ENCODE measurements at places on chromosomes 3 and 15. TPM values are rescaled to one million over a fixed set of nuclear protein-coding genes. Genes with fewer than 3 reads are reported as not detected.

Gene SCG3
- not detected for total RNA-seq

Gene FSIP1
- total RNA-seq = not detected

Gene INSYN1
- total RNA-seq = 5.0 TPM

Gene CEP19
- total RNA-seq = 1.3 TPM

Gene RHO
- total RNA-seq = not detected

Gene CCDC9B
- total RNA-seq = 10.6 TPM

Gene GOLGA8S
- total RNA-seq = 0.26 TPM

Gene CAND2
- total RNA-seq = 1.7 TPM

DNA sequence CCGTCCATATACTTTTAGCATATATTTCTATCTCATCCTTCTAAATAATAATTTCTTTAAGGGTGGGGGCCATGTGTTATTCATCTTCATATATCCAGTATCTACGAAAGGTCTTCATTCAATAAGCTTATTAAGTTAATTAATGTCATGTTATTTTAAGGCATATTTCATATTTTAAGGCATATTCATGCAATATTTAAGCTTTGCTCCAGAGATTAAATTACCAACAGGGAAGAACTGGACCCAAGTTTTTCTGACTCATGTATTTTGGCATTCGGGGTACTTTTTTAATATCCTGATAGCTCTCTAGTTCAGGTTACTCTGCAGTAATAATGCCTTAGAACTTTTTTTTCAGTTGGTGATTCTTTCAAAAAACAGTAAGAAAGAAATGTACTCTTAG, 27.4 kb downstream of the PHC3 start:
- DNase-seq = no peak

GRCh38 chr15:101053261-101053660, 134.1 kb downstream of the LRRK1 start:
- DNase-seq = peak; percentile 88

DNA sequence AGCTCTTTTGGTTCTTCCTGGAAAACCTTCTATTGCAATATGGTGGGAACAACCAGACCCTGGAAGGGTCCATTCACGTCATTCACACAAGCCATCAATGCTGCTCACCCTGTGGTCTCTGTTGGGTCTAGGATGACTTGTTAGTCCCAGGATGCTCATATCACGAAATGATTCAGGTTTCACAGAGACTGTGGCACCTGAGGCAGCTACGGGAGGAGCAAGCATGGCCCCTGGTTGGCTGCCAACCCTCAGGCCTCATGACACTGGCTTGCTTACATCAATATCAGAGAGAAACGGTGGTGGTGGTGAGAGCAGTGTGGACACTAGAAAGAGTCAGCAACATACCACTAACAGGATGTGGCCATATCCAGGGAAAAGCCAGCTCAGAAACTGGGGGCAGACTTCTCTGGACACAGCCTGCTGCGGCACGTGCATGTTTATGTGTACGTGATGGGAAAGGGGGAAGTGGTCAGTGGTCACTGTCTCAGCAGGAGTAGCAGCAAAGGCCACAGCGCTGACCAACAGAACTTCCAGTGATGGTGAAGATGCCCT, 208.9 kb upstream of the ST8SIA2 start:
- DNase-seq = no peak

GRCh38 chr3:192275741-192276355, 451.5 kb downstream of the FGF12 start:
- DNase-seq = no peak

DNA sequence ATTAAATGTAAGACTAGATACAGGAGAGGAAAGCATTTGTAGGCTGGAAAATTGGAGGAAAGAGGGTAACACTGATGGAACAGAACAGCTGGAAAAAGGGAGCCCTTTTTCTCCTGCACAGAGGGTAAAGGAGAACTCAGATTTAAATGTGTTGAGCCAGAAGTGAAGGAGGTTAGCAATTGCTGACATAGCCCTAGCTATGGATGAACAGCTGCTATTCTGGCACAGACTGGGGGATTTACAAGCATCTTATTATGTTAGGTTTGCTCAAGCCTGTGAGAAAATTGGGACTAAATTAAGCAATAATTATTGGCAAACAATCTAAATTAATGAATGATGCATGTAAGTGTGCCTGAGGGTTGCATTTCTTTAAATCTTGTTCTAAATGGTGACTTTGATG, 40.6 kb upstream of the PRR20G start:
- no peak for DNase-seq

DNA sequence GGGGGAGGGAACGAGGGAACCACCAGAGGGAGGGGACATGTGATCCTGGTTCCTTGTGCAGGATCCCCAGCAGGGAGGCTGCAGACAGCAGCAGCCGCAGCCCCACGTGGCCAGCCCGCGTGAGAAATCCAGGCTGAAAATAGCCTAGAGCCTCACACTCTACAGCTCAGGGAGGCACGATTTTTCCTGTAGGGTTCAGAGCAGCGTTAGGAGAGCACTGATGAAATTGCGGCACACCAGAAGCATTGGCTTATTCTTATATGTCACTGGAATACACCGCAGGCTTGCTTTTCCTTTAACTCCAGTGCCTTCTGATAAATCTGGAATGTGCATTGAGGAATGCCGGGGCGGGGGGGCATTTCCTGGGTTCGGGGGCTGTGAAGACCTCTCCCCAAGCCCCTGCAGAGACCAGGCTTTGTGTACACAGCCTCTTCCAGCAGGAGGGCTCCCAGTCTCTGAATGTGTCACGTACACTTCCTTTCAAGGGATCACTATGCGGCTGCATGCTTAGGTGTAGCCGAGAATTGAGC, 193.0 kb downstream of the ATP10A start:
- no peak for DNase-seq

- DNase-seq = no peak
Measured at GRCh38 chr15:63458026-63458425, 46.4 kb upstream of the USP3 start.

GRCh38 chr3:128577711-128578110, 72.9 kb downstream of the RPN1 start:
- DNase-seq = no peak

GRCh38 chr3:95350049-95350448, 1287.2 kb downstream of the NSUN3 start:
- DNase-seq = no peak

DNA sequence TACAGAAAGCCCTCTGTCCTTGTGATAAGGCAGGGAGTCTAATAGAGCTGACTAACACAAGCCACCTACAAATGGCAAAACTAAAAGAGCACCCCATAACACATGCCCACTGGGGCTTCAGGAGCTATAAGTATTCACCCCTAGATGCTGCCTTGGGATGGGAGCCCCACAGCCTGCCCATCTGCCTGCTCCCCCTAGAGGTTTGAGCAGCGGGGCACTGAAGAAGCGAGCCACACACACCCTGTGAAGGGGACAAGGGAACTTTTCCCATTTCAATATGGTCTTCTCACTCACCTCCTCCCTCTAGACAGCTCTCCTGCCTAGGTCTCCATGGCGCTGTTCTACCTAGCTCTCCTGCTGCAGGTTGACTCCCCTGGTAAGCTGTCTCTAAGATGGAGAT, 261.0 kb downstream of the SHQ1 start:
- no peak for DNase-seq

DNA sequence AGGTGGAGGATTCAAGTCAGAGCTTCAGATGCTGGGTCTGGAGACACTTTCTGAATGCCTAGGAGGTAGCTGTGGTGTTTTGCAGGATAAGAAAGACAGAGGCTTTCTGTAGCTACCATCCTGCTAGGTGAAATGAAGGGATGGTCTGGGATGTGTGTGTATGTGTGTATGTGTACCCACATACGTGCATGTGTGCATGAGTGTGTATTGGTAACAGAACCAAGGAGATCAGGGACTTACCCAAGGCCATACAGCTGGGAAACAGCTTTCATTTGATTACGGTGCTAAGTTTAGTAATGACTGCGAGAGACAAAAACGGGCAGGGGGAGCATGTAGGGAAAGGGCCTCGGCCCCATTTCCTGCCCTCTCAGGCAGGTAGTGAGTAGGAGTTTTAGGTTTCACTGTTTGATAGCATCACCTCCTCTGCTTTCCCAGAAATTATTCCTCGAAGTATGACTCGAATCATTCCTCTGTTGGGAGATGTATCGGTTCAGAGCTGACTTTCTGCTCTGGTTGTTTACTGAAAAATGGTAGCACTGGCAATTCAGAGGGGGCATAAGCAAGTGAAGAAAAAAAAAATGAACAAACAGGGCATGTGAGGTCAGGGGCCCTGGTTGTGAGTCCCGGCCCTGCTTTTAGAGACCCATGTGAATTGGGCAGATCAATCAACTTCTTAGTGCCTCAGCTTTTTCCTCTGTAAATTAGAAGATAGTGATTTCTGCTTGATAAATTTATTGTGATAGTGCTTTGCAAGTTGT, 130.7 kb downstream of the LPP start:
- DNase-seq = no peak

GRCh38 chr15:87099916-87100315, 1020.2 kb downstream of the AGBL1 start:
- no peak for DNase-seq

- DNase-seq = no peak
Measured at GRCh38 chr3:150527464-150528255, 18.6 kb downstream of the SERP1 start.

- no peak for DNase-seq
Measured at GRCh38 chr3:153414982-153415381, 253.0 kb downstream of the RAP2B start.

- no peak for DNase-seq
Measured at GRCh38 chr3:131077904-131078303, 51.2 kb downstream of the NEK11 start.

GRCh38 chr3:46375814-46376213, 5.1 kb downstream of the CCR5 start:
- DNase-seq = no peak

- DNase-seq = no peak
Measured at GRCh38 chr3:148077965-148078364, 619.7 kb upstream of the AGTR1 start.

DNA sequence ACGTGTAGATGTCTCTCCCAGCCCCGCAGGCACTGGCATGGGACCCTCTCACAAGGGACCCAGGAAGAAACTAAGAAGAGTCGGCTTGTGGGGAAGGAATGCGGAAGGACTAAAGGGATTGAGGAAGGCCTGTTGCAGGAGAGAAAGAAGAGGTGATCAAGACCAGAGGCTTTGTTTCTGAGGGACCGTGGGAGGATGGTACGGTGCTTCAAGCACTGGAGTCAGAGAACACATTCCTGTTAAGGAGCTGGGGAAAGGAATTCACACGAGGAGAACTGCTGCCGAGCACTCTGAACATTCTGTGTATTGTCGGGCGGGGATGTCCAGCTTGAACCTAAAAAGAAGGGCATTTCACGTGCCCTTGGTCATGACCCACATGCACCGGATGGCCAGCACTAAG, 91.4 kb downstream of the TAMM41 start:
- DNase-seq = no peak

DNA sequence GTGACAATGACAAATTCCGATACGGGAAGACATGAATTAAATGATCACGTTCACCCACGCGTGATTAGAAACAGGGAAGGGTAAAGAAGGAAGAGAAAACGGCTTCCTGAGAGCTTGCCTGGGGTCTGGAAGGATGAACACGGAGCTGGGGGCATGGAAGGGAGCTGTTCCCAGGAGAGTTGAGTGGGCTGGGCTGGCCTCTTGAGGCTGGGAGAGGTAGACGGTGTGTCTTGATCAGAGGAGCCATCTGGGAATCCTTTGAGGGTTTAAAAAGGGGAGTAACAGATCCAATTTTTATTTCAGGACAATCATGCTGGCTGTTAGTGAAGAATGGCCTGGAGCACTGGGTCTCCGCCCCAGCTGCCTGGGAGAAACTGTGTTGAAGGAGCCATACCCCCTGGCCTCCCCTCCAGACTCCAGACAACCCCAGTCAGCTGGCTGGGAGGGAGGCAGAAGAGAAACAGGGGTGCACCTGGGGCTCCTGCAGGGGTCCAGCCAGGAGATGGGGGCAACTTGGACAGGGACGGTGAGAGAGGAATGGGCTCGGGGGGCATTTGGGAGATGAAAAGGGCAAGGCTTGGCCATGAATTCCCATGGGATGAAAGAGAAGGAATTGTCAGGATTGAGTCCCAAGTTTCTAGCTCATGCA, 53.6 kb upstream of the CGNL1 start:
- no peak for DNase-seq

GRCh38 chr3:15794303-15794771, 3.4 kb downstream of the ANKRD28 start:
- DNase-seq = no peak

- no peak for DNase-seq
Measured at GRCh38 chr3:97181704-97182103, 367.3 kb downstream of the EPHA6 start.

- no peak for DNase-seq
Measured at GRCh38 chr15:69496001-69496400, 43.4 kb downstream of the RPLP1 start.

GRCh38 chr15:100941536-100941935, 22.4 kb downstream of the LRRK1 start:
- DNase-seq = no peak

DNA sequence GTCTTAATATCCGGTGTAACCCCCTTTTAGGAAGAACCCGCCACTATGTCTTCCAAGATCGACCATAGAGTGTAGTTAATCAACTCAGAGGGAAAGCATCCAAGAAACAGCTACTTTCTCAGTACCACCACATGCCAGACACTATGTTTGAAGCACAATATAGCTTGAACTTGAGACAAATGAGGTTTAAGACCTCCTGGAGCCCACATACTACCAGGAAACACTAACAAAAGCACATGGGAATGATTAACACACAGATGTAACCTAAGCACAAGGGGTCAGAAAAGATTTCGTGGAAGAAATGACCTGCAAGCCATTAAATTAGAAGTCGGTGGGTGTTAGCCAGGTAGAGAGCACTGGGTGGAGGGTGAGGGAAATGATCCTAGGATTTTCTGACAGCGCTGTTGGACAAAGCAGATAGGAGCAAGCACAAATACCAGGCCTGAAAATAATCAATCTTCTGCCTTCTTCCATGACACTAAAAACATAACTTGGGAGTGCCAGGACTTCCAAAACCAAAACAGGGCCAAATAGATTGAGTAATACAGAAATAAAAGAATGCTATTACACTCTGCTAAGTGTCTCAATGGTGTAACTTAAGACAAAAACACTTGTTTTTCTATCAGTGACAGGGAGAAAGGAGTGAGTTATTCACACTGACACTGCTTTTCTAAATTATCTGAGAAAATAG, 213.7 kb downstream of the FOXP1 start:
- no peak for DNase-seq

Measured in mesenteric fat pad (tissue), 1 donor.